ENCODE measurements at places on chromosomes 2 and 18.

- DNase-seq: no peak
Observed at GRCh38 chr18:6044319-6044718, 149.0 kb upstream of the TMEM200C start.

- DNase-seq: no peak
Observed at GRCh38 chr18:64380117-64380516, 231.2 kb upstream of the LINC00305 start.

GRCh38 chr18:27413495-27414401, 228.6 kb upstream of the CHST9 start:
- no peak for DNase-seq

DNA sequence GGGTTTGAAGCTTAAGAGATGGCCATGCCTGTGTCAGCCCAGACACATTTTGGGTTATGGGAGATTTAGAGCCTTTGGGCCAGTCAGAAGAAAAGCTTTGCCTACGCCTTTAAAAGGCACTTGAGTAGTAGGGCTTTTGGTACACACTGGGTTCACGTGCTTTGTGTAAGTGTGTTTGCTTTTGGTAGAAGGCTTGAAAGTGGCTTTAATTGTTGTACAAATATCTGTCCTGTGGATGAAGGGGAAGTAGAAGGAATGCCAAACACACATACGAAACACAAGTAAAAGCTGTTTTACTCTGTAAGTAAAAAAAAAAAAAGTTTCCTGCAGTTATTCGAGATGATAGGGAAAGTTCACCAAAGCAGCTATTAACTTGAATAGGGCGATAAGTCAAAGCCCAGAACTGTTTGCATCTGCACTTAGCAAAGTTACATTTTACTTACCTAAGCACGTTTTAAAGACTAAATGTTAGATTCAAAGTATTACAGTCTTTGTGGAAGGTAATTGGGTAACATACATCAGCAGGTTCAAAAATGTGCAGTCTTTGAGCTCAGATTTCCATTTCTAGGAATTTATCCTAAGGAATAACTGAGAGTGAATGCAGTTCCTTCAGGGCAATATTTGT, 75.4 kb downstream of the STK25 start:
- DNase-seq: no peak

GRCh38 chr2:88218981-88219380, 48.8 kb downstream of the THNSL2 start:
- no peak for DNase-seq

DNA sequence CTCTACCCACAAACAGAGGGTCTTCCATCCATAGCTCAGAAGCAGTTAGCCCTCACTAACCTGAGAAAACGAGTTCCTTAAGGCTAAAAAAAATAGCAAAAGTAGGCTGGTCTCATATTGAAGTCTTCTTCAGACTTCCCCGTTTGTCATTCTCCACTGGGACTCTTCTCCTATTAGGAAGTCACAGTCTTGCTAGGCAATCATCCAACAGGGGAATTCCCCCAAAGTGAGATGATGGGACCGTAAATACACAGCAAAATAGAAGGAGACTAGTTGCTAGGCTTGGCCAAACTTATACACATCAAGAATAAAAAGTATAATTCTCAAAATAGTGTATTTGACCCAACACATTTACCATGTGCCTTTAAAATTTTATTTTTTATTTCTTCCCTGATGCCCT, 34.3 kb downstream of the COL6A3 start:
- no peak for DNase-seq

DNA sequence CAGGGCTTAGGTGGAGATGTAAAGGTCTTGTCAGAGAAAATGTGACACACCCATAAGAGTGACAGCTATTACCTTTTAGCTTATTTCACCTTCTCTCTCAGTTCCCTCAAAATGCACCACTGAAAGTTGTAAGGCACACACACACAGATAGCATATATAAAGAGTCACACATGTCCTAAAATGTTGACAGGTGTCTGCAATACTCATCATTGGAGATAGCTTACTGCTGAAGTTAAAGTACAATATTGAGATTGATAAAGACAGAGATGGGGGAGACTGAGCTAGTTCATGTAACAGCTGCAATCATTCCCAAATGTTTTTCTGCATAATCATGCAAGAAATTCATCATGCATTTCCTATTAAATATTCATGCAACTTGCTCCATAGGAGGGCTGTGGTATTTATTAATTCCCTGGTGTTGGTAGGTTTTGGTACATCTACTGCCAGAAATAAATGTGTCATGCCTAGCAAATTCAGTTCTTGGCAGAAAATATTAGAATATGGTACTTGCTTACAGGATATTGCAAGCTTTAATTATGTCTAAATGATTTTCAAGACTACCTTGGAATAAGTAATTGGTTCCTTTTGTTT, 118.8 kb upstream of the RBMS1 start:
- no peak for DNase-seq

- DNase-seq: no peak
Observed at GRCh38 chr2:101386599-101387150, 628 bp downstream of the CREG2 start.

DNA sequence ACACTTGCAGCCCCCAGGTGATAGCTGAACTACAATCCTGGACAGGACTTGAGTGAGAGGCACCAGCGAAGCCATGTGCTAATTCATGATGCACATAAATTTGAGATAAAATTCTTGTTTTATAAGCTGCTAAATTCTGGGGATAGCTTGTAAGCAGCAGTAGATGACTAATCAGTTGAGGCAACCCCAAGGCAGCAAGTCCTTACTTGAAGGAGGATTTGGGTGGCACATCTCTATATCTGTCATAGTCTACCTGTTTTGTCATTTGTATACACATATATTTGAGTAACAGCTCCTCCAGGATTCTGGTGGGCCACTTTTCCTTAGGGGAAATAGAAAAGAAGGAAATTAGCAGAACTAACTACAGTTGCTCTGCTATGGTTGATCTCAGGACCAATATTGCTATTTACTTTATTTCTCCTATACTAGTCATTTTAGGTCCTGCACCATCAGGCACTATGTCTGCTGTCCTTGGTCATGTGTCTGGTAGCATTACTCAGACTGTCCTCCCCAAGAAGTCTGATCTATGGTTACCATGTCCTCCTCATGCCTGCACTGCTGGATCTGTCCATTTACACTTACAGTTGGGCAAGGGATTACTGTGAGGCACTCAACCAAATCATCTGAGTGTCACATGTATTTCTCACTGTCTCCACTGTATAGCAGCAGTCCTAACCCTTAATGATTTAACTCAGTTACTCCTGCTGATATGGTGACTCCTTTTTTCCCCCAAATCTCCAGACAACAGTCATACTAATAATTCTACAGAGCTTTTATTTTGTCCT, 436.0 kb upstream of the CWC22 start:
- no peak for DNase-seq

- no peak for DNase-seq
Observed at GRCh38 chr2:17815468-17816184, 634 bp upstream of the MSGN1 start.

GRCh38 chr2:168920504-168921157, 19.5 kb downstream of the G6PC2 start:
- DNase-seq: peak; percentile 77
